ENCODE measurements at places on chromosomes 1 and 21.

GRCh38 chr21:38170704-38171682 is 85.8 kb upstream of the KCNJ15 start:
- no peak for DNase-seq

DNA sequence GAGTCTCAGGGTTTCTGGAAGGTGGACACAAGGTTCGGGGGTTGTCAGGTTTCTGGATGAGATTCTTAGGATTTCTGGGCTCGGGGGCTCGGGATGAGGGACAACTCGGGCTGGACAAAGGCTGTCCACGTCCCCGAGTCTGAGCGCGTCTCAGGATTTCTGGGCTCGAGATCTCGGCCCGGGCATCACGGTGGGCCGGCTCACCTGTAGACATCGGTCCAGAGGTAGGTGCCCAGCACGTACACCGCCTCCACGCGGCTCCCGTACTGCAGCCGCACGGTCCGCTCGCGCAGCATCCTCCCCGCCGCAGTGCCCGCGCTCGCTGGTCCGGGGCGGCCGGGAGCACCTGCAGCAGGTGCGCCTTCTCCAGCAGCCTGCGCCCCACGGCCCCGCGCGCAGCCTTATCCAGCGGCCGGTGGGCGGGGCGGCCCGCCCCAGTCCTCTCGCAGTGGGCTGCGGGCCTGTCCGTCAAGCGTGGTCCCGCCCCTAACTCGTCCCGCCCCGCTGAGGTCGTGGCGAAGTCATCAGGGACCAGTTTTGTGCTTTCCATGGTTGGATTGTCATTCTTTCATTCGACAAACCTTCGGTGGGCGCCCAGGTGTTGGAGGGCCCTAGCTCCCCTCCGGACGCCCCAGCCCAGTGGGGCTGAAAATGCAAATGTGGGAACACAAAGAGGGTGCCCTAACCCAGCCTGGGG is at the start of gene PADI2:
Gene PADI2 (minus strand): TSS at position 376 of the 697 bp plus-strand sequence. CDS start 80 bp downstream, at position 296.
- peak; percentile 68 for DNase-seq

DNA sequence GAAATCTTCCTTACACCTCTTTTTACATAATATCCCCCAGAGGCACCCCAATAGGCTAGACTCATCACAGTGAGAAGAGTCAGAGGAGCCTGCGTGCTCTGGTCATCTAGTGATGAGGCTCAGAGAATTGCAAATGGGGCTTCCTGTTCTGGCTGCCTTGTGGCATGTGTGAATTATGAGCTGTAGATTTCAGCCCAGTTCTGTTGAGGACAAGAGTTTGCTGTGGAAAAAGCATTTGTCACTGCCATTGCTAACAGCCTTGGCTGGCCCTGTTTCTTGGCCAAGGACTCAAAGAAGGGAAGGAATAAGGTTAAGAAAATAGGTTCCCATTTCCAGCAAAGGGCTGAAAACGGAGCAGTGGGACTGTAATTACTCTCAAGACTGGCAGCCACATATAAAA is 30.7 kb downstream of the MRAP start:
- DNase-seq = no peak

DNA sequence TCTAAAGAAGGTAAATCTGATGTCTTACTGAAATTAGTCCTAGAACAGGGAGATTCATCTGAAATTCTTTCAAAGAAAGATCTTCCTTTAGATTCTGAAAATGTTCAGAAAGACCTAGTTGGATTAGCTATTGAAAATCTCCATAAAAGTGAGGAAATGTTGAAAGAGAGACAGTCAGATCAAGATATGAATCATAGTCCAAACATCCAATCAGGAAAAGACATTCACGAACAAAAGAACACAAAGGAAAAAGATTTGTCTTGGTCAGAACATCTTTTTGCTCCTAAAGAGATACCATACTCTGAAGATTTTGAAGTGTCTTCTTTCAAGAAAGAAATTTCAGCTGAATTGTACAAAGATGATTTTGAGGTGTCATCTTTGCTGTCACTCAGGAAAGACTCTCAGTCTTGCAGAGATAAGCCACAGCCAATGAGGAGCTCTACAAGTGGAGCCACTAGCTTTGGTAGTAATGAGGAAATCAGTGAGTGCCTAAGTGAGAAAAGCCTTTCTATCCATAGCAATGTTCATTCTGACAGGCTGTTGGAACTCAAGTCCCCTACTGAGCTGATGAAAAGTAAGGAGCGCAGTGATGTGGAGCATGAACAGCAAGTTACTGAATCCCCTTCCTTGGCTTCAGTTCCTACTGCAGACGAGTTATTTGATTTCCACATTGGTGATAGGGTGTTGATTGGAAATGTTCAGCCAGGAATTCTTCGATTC is 61.6 kb upstream of the QSOX1 start:
- DNase-seq = no peak

DNA sequence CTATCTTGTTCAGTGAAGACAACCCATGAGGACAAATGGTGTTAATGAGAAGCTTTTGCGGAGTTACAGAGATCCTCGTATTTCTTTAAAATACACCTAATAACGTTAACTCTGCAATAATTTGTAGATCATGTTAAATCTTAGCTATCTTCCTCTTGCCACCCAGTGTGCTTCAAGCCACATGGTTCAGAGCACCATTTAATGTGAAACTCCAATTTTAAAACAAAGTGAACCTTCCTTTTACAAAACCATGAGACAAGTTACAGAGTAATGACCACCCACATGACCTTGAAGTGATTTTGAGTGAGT is 1.7 kb upstream of the KCNE2 start:
- DNase-seq = no peak

DNA sequence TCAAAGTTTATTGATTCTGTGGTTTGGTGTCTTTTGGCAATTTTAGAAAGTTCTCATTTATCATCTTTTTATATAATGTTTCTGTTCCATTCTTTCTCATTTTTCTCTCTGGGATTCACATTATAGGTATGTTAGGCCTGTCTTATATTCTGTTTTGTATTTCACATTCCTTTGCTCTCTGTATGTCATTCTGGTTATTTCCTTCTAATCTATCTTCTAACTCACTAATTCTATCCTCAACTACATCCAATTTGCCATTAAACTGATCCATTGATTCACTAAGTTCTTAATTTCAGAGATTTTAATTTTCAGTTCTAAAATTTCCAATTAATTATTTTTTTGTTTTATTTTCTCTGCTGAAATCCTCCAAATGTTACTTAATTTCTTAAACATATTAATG is 234.8 kb downstream of the FOXD2 start:
- no peak for DNase-seq

- no peak for DNase-seq
Observed at GRCh38 chr1:15429701-15430149, 8.5 kb upstream of the CTRC start.

GRCh38 chr21:46181436-46181835 is 2.8 kb downstream of the SPATC1L start:
- no peak for DNase-seq

DNA sequence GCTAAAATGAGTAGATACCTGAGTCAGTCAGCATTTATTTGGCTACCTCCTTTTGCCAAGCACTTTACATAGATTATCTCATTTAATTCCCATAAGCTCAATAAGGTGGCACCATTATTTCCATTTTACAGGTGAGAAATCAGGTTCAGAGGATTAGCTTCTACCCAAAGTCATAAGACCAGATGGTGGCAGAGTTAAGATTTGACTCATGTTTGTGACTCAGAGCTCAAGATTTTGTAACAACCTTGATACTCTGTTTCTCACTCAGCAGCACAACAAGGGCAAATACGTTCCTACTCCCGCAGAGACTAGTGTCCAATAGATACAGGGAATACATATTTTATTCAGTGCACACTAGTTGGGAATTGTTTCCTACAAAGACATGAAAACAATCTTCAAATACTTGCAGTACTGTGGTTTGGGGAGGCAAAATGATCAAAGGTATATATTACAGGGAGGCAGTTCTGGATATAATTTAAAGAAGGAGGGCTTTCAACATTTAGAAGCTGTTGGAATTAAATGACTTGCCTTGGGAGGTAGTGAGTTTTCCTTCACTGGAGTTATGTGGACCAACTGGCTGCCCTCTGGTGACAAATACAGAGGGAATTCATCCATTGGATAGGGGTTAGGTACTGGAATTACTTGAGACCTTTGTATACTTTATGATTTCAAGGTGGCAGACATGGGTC is 3.6 kb downstream of the LEPR start:
- DNase-seq = peak; percentile 34

- DNase-seq = peak; percentile 61
Observed at GRCh38 chr21:45404730-45405270, at the start of gene COL18A1. TSS of gene COL18A1 (plus strand) at chr21:45405165. CDS start at chr21:45405231, 66 bp downstream.

DNA sequence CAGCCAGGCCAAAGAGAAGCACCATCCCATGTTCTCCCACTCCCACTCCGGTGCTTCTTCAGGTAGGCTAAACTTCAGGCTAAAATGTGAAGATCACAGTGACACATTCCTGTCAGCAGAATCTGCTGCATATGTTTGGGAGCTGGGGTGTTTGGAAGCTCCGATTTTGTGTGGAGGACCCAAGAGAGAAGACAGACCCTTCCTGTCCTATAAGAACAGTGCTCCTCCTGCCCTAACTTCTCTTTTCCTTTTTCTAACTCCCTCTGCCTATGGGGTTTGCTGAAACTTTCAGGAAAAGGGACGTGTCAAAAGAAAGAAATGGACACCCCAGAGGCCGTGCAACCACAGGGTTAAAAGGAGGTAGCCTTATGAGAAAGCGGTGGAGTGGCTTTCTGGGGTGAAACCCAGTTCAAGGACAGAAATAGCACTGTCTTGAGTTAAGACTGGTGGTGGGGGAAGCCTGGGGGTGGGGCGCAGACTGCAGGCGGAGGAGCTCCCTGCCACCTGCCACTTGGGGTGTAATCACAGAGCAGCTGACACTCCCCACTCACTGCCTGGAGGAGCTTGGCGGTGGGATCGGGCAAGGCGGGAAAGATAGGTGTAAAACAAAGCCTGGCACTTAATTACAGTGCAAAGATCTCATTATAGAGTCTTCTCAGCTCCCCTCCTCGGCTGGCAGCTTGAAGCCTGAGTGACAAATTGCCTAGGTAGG is 645 bp upstream of the TLR5 start:
- peak; percentile 30 for DNase-seq

DNA sequence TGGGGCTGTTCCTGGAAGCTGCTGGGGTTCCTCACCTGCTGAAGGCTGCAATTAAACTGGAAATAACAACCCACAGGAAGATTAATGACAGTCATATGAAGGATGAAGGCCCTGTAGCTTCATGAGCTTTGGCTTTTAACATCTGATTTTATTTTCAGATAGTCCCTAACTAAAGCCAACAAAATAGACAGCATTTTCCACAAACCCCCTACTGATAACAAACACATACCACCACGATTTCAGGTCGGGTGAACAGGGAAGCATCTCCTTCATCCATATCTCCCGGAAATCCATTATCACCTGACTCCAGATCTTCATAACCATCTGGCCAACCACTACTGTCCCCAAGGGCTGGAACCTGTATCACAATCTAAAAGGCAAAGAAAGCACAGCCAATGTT is 169.6 kb downstream of the TGFBR3 start:
- no peak for DNase-seq

GRCh38 chr1:7379441-7379971 is 391.6 kb upstream of the VAMP3 start:
- DNase-seq = no peak

- DNase-seq = peak; percentile 26
Observed at GRCh38 chr1:114152508-114153260, 985 bp downstream of the SYT6 start.

DNA sequence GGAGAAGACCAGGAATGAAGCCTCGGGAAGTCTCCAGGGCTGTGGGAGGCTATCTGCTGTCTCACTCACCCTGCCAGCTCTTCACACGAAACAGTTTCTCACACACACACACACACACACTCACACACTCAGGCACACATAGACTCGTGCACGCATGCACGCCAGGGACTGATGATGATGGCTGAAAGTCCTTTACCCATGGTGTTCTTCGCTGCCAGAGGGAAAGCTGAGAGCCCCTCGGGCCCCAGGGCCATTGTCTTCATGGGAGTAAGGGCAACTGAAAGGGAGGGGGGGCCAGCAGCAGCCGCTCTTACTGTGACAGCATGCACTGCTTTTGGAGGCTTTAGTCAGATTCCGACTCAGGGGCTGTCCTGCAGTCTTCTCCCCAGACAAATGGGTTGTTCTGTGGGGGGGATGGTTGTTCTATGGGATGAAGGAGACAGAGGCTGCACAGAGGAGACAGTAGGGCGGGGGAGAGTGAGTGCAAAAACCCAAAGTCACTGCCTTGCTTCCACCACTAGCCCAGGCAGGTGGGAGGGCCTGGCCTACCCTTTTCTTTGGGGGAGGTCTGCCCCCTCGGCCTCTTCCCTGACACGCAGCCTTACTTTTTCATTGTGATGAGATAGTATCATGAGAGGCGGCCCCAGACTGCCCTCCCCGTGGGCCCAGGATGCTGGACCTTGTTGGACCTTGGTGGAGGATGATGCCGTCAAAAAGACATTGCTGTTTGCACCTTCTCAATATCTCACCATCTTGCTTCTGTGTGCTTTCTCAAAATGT is 29.0 kb downstream of the STUM start:
- DNase-seq = no peak

DNA sequence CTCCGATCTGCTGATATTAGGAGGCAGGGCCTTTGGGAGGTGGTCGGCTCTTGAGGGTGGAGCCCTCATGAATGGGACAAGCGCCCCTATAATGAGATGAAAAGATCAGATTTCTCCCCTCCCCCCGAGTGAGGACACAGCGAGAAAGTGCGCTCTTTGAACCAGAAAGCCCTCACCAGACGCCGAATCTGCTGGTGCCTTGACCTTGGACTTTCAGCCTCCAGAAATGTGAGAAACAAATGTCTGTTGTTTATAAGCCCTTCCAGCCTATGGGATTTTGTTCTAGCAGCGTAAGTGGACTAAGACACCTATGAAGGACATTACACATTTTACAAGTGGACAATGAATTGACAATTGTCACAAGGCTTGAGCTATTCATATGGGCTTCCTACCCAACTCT is 80.2 kb downstream of the RIPK4 start:
- no peak for DNase-seq

DNA sequence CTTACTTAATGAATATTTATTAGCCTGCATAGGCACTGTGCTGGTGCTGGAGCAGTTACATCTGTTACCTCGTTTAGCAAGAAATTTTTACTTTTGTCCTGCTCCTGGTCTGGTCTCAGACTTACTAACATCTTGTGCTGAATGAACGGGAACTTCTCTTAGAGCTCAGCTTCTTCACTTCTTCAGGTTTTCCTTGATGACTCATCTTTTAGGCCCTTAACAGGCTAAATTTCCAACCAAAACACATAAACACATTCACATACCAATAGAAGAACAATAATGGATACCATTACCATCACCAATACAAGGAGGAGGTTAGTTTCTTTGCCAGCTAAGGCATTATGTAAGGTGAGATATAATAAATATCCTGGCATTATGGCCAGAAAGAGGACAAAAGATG is 68.9 kb downstream of the IFI44 start:
- DNase-seq = no peak

- no peak for DNase-seq
Observed at GRCh38 chr1:9085306-9085940, 16.0 kb upstream of the SLC2A5 start.

All from activated T-cell treated with anti-CD3 and anti-CD28 coated beads, Interleukin-2, amount 50 U/mL, for 72 hours (primary cell).